Eye (tissue), 1 donor: ENCODE measurements at places on chromosomes 5 and 9.

DNA sequence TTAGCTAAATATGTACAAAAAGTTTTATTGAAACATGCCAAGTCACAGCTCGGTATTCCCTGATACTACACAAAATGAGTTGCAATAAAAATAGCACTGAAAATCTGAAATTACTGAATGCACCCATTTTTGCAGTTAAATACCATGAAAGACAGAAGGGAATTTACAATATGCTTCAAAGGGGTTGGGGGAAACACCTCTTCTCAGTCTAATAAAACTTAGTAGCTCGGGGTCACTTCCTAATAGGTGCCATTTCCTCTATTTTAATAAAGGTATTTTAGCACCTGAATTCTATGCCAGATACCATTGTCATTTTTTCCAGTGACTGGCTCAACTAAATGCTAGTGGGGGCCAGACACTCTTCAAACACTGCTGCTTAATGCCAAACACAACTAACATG is 204.1 kb upstream of the MEF2C start:
- DNase-seq, result no peak

DNA sequence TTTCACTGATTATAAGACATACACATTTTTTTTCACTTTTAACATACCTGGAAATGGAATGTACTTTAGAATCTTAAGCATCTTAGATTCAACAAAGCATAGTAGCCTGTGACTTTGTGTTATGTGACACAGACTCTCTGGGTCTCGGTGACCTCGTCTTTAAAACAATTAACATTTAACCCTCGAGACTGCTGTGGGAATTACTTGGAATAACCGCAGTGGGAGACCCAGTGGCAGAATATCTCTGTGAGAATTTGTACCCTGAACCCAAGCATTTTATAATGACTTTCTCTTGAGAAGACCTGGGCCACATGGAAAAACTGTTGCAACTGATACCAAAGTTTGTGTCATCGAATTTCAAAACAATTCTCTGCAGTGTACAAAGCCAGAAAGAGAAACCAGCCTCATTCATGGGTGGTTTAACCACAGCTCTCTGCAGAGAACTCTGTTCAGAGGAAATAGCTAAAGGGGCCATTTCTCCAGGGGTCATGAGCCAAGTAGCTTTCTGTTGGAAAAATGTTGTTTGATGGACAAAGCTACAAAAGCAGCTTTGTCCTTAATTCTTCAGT is 10.0 kb upstream of the RETREG1 start:
- no peak for DNase-seq

DNA sequence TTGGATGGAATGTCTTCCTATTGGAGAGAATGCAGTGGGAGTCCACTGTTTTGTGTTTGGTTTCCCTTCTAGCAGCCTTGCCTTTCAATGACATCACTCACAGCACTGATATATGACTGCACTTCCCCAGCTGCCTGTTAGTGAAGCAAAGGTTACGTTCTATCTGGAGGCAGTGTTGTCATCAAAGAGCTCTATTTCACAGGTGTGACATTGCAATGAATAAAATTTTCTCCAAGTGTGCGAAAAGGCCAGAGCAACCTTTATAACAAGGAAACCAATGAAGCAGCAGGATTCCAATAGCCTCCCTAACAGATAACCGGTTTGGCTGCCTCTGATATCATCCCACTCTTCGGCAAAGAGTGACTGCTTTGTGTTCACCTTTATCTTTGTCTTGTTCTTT is 523.5 kb upstream of the ZNF608 start:
- DNase-seq, result no peak

- peak; percentile 95 for DNase-seq
Observed at GRCh38 chr9:81686614-81687520, 2.5 kb downstream of the TLE1 start.

- DNase-seq, result no peak
Observed at GRCh38 chr9:113569472-113570060, 106.0 kb downstream of the RGS3 start.

GRCh38 chr9:98523231-98523901 is 185.4 kb downstream of the GABBR2 start:
- no peak for DNase-seq

DNA sequence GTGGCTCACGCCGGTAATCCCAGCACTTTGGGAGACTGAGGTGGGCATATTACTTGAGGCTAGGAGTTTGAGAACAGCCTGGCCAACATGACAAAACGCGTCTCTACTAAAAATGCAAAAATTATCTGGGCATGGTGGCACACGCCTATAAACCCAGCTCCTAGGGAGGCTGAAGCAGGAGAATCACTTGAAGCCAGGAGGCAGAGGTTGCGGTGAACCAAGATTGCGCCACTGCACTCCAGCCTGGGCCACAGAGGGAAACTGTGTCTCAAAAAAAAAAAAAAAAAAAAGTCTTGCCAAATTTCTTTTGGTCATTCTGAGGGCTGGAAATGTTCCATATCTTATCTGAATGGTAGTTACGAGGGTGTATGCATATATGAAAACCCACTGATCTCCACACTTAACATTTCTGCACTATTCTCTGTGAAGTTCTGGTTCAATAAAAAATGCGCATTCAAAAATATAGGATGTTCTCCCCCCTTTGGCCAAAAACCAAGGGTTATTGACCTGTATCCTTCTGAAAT is 13.5 kb upstream of the NIPAL4 start:
- DNase-seq, result no peak

GRCh38 chr9:131289301-131290035 is at the start of gene PLPP7:
Gene PLPP7, plus strand, starts transcription at chr9:131289723. Its CDS starts 275 bp downstream, at chr9:131289998.
- peak; percentile 87 for DNase-seq

DNA sequence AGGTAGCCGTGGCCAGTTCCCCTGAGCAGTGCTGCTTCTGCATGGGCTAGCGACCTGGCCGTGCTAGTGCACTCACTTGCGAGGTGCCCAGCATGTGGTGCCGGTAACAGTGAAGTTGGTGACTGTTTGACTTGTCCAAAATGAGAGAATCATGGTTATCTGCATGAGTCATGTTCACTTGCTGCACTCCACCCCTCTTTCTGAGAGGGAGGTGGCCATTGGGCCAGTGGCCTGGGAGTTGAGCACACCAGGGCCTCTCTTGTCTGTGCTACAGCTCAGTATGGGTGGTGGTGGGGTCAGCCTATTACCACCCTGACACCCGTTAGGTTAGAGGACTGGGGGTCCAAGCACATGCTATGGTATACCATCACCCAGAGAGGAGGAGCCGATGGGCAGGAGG is 55.4 kb upstream of the GARNL3 start:
- no peak for DNase-seq

- peak; percentile 69 for DNase-seq
Observed at GRCh38 chr5:62460578-62460983, 48.0 kb downstream of the IPO11 start.

- DNase-seq, result peak; percentile 25
Observed at GRCh38 chr5:103938146-103938695, 375.6 kb upstream of the NUDT12 start.

GRCh38 chr5:111742177-111742994 is 14.6 kb downstream of the NREP start:
- DNase-seq, result peak; percentile 62

- DNase-seq, result no peak
Observed at GRCh38 chr9:113598883-113599282, 135.4 kb downstream of the RGS3 start.

DNA sequence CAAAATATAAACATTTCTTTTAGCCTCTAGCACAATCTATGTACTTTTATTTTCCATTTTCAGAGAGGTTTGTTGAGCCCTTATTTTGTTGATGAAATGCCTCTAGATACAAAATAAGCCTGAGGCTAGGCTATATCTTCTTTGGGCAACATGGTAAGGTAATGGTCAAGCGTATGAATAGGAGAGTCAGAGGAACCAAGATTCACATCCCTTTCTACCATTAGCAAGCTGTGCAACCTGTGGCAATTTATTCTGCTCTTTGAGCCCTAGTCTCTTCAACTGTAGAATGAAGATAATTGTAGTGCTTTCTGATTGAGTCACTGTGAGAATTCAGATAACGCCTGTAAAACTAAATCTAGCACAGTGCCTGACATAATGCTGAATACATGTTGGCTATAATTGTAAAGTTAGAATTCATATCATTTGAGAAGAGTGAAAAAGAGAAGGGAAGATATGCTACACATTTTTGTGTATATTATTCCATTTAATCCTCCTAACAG is 412.5 kb downstream of the CCDC171 start:
- no peak for DNase-seq

GRCh38 chr9:36039696-36040095 is 3.0 kb downstream of the RECK start:
- DNase-seq, result no peak

GRCh38 chr5:120158211-120158610 is 305.9 kb upstream of the PRR16 start:
- DNase-seq, result no peak

DNA sequence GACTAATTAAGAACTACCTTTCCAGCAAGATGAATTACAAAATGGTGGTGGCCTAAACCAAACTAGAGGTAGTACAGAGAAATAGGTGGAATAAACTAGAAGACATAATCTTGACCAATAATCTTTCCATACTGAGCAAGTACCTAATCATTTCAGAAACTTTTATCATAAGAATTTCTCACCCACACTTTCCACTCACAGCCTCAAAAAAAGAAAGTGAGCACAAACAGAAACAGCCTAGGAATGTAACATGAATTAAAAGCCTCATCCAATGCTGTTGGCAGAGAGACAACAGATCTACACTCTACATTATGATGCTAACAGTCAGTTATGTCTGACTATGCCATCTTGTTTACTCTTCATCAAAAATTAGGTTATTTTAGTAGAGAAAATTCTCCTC is 1.3 kb downstream of the RNF38 start:
- no peak for DNase-seq

- DNase-seq, result peak; percentile 4
Observed at GRCh38 chr5:28468166-28468565, 1429.8 kb upstream of the CDH9 start.

DNA sequence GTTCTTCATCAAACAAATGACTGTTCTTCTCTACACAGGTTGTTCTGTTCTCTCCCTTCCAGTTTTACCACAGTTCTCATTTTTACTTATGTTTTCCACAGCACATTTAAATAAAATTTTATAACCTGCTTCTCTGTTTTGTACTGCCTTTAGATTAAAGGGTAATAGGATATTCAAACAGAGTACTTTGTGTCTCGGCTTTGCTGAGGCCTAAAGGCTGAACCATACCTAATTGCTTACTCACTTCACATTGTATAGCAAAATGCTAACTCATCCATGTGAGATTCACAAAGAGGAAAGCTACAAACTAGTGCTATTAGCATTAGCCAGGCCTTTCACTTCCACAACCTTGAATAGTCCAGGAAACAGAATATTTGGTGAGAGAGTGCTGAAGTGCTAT is 200.3 kb downstream of the TRPM3 start:
- peak; percentile 48 for DNase-seq

DNA sequence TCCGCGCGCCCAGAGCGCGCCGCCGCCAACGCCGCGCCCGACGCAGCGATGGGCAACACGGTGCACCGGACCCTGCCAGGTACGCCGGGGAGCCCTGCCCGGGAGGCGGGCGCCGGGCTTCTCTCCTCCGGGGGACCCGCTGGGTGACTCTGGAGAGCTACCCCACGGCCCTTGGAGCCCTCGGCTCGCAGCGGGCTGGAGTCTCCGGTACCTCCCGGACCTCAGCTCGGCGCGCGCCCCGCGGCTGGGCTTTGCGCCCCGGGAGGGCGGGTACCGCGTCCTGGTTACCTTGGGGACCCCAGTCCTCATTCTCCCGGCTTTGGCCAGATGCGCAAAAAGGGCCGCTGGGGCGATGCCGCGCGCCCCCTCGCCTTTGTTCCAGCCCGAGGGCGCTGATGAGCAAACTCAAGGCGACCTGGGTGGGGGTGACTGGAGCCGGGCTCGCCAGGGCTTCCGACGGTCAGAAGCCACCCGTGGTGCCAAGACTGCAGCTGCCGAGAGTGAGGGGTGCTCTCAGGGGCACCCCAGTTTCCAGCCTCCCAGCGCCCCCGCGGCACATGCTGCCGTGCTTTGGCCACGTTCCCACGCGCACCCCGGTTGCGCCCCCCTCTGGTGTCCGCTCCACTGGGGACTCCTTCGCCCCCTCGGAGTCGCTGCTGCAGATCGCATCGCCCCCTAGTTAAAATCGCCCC is 442 bp downstream of the NEURL1B start:
- DNase-seq, result peak; percentile 78

DNA sequence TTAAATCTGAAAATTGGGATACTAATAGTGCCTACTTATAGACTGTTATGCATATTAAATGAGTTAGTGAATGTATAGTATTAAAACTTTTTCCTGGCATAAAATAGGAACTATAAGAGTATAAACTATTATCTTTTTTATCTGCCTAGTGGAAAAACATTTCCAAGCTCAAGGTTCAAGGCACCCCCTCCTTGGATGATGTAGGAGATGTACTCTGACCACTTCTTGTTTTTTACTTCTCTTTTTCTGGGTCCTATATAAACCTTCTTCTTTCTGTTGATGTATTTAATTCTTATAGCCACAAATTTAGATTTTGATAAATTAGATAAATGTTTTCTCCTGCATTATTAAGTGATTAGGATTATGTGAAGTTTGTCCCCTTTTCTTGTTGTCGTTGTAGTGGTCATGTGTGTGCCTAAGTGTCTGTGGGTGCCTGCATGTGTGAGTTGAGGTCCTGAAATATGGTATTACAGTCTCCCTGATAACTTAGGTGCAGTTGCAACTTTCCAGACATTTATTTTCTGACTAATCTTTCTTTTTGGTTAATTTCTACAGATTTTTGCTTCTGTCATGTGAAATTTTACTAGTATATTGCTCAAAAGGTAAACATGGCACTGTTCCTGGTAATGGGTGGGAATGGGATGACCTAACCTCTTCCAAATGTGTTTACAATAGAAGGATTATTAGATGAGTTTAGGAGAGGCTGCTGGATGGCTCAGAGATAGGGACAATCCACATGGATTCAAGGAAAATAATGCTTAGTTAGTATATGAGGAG is 160.8 kb upstream of the CDKN2B start:
- DNase-seq, result no peak

DNA sequence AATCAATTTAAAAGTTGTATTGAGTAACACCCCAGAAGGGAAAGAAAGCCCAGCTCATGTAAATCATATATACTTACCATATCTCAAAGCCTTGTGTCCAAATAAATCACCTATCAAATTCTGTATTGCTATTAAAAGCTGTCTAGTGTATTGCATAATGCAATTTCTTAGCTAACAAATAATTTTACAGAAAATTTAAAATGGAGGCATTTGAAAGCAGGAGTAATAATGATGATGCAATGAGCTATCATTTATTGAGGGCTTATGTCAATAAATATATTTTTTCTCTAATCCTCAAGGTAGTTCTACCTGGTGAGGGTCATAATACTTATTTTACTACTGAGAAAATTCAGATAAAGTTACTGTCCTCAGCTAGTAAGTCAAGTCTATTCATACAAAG is 42.8 kb upstream of the CDK5RAP2 start:
- no peak for DNase-seq

DNA sequence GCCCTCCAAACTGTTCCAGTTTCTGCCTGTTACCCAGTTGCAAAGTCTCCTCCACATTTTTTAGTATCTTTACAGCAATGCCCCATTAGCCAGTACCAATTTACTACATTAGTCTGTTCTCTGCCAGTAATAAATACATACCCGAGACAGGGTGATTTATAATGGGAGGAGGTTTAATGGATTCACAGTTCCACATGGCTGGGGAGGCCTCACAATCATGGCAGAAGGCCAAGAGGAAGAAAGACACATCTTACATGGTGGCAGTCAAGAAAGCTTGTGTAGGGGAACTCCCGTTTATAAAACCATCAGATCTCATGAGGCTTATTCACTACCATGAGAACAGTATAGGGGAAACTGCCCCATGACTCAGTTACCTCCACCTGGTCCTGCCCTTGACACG is 600.7 kb upstream of the CDH6 start:
- DNase-seq, result no peak
